Left ventricle myocardium inferior (tissue), 1 donor: ENCODE measurements at places on chromosomes 16 and 17. TPM values are rescaled to one million over a fixed set of nuclear protein-coding genes. Genes with fewer than 3 reads are reported as not detected.
A peak's percentile ranks its signal among the peaks of the same experiment; 100 is the strongest.

TBC1D16 gene
- total RNA-seq: 15.9 TPM

DNA sequence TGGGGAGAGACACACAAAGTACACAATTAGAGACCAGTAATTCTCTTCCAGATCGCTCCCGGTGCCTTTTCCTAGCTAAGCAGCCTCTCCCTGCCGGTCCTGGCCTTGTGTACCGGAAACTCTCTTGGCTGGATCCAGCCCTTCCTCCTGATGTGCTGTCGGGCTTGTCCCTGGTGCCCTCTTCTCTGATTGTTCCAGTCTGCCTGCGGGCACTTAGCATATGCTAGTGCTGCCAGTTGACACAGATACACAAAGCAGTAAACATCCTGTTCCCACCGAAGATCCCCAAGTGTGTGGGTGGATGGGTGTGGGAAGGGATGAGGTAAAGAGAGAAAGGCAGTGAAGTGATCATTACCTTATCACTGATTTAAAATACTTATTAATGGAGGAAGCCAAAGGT is 9.7 kb downstream of the HS3ST3B1 start:
- H3K27me3 ChIP-seq: peaks cover 22% of the 10 kb centered on the region
- peak; percentile 25 for DNase-seq
- H3K27ac ChIP-seq: peak overlapping the region; percentile 69
- peaks cover 39% of the 10 kb centered on the region for H3K4me1 ChIP-seq
- no peaks in the 10 kb centered on the region for H3K36me3 ChIP-seq

GRCh38 chr17:80987941-80988461 is 3.6 kb upstream of the CHMP6 start:
- H3K36me3 ChIP-seq: no peaks in the 10 kb centered on the region
- H3K4me1 ChIP-seq: peaks cover 39% of the 10 kb centered on the region
- peak overlapping the region; percentile 57 for H3K27ac ChIP-seq
- DNase-seq: peak; percentile 43

- peaks cover 68% of the 10 kb centered on the region for H3K4me1 ChIP-seq
- H3K36me3 ChIP-seq: no peaks in the 10 kb centered on the region
- DNase-seq: no peak
- H3K27me3 ChIP-seq: no peaks in the 10 kb centered on the region
- H3K4me3 ChIP-seq: no peak overlapping the region
- H3K27ac ChIP-seq: no peak overlapping the region
These were observed 71.1 kb downstream of the CMIP start for GRCh38 chr16:81515721-81516120.

DNAH9 gene
- total RNA-seq: 0.08 TPM

DNA sequence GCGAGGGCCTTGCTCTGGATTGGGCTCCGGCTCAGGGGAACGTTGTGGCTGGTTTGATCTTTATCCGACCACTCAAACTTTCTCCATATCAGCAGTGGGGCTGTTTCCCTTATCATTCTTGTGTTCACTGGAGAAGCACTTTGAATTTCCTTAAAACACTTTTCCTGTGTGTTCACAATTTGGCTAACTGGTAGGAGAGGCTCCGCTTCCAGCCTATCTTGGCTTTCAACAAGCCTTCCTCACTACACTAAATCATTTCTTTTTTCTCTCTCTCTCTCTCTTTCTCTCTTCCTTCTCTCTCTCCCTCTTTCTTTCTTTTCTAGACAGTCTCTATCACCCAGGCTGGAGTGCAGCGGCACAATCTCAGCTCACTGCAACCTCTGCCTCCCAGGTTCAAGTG is 43.0 kb downstream of the ABR start:
- no peak for DNase-seq
- H3K36me3 ChIP-seq: no peaks in the 10 kb centered on the region
- H3K27me3 ChIP-seq: no peaks in the 10 kb centered on the region
- peaks cover 46% of the 10 kb centered on the region for H3K4me1 ChIP-seq

DNA sequence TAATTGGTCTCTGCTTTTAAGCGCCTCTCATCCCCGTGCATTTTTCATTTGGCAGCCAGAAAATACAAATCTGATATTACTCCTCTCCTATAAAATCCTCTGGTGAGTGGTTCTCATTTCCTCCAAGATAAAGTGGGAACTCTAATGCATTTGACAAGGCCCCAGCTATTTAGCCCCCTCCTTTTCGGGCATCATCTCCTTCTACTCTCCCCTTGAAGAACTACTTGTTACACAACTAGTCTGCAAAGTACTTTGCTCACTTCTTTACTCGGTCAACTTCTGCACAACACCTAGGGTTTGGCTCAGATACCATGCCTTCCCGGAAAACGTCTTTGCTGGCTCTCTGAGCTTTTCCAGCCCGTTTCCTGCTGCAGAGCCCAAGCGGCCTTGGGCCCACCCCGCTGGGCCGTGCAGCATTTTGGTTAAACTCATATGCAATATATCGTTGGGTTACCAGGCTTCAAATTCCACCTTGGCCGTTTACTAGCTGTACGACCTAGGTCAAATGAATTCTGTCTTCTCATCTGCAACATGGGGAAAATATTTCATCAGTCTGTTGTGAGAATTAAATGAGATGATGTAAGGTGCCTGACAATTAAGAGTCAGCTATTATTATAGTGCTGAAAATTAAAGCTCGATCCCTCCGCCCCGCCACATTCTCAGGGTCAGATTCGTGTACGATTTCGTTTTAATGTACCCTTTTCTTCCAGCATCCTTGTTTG is 883 bp upstream of the TAF15 start:
- H3K4me3 ChIP-seq: peak overlapping the region; percentile 91
- H3K27ac ChIP-seq: peak overlapping the region; percentile 96
- no peak for DNase-seq
- peaks cover 54% of the 10 kb centered on the region for H3K4me1 ChIP-seq
- no peaks in the 10 kb centered on the region for H3K36me3 ChIP-seq

DNA sequence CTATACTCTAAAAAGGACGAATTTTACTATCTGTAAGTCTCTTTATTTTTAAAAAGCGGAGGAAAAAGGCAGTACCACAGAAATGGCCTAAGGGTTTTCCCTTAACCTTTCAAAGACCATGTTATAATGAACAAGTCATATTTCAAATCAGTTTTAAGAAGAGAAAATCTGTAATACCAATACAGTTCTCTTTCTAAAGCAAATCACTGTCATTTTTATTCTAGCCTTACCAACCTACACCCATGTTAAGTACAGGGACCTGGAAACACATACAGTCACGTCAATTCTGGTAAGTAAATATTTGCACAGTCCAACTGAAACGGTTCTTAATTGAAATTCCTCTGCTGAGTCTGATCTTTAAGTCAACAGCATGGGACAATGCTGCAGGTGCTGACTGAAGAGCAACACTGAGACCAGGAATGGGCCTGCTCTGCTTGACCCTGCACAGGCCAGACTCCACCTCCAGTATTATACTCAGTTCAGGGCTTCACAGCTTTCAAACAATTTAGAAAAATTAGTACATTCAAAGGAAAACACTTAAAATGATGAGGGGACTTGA is 20.2 kb downstream of the MBTPS1 start:
- no peaks in the 10 kb centered on the region for H3K27me3 ChIP-seq
- H3K4me3 ChIP-seq: no peak overlapping the region
- peak overlapping the region; percentile 73 for H3K27ac ChIP-seq
- H3K36me3 ChIP-seq: peaks cover 96% of the 10 kb centered on the region
- no peak for DNase-seq

FA2H gene
- not detected for total RNA-seq

GPRC5C gene
- total RNA-seq: 32.0 TPM

DNA sequence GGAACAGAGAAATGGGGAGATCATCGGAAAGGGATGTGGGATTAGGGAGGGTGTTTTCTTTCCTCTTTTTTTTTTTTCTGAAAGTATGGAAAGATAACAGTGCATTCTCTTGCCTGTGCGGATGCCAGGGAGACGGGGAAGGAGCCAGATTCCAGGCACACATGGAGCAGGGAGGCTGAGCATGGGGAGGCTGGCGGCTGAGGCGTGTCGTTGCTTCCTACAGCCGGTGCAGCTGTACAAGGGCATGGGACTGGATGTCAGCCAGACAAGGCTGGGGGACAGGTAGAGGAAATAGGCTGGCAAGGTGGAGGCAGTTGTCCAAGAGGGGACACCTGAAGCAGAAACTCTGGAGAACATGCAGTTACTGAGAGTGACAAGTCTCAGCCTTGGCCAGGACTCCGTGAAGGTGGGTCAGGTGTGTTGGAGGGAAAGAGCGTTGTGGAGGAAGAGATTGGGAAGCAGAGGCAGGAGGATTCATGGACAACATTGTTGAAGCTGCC is 16.6 kb upstream of the ADORA2B start:
- H3K36me3 ChIP-seq: no peaks in the 10 kb centered on the region
- peaks cover 29% of the 10 kb centered on the region for H3K27me3 ChIP-seq
- H3K4me3 ChIP-seq: no peak overlapping the region
- peaks cover 7% of the 10 kb centered on the region for H3K4me1 ChIP-seq
- no peak for DNase-seq
- no peak overlapping the region for H3K27ac ChIP-seq

GRCh38 chr17:42378959-42379594 is 9.2 kb downstream of the STAT3 start:
- DNase-seq: no peak
- peak overlapping the region; percentile 79 for H3K27ac ChIP-seq
- no peaks in the 10 kb centered on the region for H3K27me3 ChIP-seq
- H3K36me3 ChIP-seq: peaks cover 9% of the 10 kb centered on the region
- H3K4me3 ChIP-seq: peak overlapping the region; percentile 49

- H3K4me1 ChIP-seq: peaks cover 9% of the 10 kb centered on the region
- no peak overlapping the region for H3K4me3 ChIP-seq
- H3K36me3 ChIP-seq: no peaks in the 10 kb centered on the region
These were observed 13.9 kb upstream of the GINS3 start for GRCh38 chr16:58378401-58378800.

APPBP2 gene
- 16.6 TPM for total RNA-seq

DNA sequence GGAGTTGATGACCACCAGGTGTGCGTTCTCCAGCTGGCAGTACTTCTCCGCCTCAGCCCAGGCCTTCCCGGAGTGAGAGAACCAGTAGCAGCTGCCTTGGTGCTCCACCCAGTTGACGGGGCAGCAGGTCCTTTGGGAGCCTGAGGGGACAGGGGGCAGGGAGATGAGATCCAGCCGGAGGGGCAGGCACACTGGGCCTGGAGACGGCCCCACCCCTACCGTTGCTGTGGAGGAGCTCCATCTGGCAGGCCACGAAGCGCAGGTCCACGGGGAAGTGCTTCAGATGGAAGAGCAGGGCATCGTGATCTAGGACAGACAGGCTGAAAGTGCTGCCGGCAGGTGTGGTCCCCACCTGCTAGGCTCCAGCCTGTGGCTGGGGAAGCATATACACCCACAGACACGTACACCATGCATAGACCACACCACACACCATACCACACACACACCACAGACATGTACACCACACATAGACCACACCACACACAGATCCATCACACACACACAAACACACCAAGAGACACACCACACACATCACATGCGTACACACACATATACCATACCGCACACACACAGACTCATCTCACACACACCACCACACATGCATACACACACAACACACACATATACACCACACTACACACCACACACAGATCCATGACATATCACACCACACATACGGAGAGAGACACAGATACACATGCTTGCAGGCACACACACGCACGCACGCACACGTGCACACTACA is 7.4 kb downstream of the ASGR2 start:
- no peak for DNase-seq
- no peaks in the 10 kb centered on the region for H3K4me1 ChIP-seq
- no peak overlapping the region for H3K27ac ChIP-seq

DNA sequence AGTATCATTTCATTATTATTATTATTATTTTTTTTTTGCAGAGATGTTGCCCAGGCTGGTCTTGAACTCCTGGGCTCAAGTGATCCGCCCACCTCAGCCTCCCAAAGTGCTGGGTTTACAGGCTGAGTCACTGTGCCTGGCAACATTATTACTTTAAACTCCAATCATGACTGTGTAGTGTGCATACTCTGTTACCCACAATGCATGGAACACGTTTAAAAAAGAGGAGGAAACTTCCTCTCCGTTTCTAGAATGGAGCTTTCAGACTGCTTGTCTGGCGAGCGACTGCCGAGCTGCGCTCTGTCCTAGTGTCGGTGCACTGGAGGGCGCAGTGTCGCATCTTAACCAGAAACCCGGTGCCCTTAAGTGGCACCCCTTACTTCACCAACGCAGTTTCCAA is 22.1 kb upstream of the FASN start:
- no peaks in the 10 kb centered on the region for H3K4me1 ChIP-seq
- H3K36me3 ChIP-seq: peaks cover 5% of the 10 kb centered on the region
- no peak overlapping the region for H3K4me3 ChIP-seq

DNA sequence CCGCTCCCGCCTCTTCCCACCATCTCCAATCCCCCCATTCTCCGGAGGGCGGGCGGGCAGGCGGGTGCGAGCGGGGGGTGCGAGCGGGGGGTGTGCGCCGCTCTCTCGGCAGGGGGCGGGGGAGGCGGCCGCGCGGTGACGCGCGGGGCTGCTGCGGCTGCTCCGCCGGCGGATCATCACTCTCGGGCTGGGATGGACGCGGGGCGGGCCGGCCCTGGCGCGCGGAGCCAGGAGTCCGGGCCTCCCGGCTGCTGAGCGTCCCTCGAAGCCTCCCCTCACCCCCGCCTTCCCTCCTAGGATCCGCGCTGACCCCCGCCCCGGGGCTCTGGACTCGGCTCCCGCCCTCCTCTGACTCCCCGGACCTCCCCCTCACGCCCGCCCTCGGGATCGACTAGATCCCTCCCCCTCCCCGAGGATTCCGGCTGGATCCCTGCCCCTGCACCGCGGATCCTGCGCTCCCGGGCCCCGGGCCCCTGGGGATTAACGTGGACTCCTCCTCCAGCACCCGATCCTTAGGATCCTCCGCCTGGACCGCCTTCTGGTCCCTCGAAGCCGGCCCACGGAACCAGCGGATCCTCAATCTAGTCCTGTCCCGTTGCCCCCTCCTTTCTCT is 946 bp upstream of the TMEM256 start:
- no peaks in the 10 kb centered on the region for H3K27me3 ChIP-seq
- peak overlapping the region; percentile 78 for H3K4me3 ChIP-seq
- no peaks in the 10 kb centered on the region for H3K36me3 ChIP-seq
- peak overlapping the region; percentile 96 for H3K27ac ChIP-seq

HOXB1 gene
- not detected for total RNA-seq

- no peaks in the 10 kb centered on the region for H3K4me1 ChIP-seq
- H3K27ac ChIP-seq: no peak overlapping the region
- H3K27me3 ChIP-seq: peaks cover 43% of the 10 kb centered on the region
- H3K36me3 ChIP-seq: no peaks in the 10 kb centered on the region
- H3K4me3 ChIP-seq: no peak overlapping the region
- DNase-seq: no peak
These were observed 29.2 kb upstream of the NKD1 start for GRCh38 chr16:50519001-50519400.

CNTROB gene
- total RNA-seq: 8.7 TPM

DNA sequence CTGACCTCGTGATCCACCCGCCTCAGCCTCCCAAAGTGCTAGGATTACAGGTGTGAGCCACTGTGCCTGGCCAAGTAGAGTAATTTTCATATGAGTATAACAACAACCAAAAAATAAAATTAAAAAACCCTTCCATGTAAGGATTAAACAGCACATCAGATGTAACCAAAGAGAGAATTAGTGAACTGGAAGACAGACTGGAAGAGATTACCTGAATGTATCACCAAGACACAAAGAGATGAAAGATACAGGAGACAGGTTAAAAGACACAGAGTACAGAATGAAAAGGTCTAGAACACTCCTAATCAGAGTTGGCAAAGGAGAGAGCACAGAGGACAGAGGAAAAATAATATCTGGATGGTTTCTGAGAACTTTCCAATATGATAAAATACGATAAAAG is 1.8 kb upstream of the TNK1 start:
- no peaks in the 10 kb centered on the region for H3K36me3 ChIP-seq
- peaks cover 20% of the 10 kb centered on the region for H3K27me3 ChIP-seq

CACNG1 gene
- total RNA-seq: not detected
